ENCODE measurements at places on chromosomes 6 and 20.

DNA sequence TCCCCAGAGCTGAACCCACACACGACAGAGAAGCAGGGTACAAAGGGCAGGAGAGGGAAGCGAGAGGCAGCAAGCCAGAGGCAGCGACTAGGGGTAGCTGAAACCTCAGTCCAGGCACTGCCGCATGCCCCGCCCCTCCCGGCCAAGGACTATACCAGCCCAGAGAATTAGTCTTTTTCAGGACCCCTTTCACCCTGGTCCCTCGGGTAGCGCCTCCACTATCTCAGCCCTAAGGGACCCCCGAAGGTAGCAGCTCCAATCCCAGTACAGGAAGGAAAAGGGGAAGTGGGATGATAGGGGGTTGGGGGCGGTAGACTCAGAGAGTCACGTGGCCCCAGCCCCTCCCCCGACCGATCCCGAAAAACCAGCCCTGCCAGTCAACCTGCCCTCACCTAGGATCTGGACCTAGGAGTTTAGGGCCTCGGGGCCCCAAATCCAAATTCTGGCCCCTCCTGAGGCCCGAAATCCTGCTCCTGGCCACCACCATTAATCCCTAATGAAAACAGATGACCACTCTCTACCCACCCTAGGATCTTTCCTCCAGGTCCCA, 1.3 kb downstream of the RGL2 start:
- no peak for DNase-seq

- no peak for DNase-seq
These were observed 1.9 kb downstream of the ABRACL start for GRCh38 chr6:139030228-139030963.

GRCh38 chr6:153852481-153852880, 186.6 kb upstream of the OPRM1 start:
- no peak for DNase-seq

DNA sequence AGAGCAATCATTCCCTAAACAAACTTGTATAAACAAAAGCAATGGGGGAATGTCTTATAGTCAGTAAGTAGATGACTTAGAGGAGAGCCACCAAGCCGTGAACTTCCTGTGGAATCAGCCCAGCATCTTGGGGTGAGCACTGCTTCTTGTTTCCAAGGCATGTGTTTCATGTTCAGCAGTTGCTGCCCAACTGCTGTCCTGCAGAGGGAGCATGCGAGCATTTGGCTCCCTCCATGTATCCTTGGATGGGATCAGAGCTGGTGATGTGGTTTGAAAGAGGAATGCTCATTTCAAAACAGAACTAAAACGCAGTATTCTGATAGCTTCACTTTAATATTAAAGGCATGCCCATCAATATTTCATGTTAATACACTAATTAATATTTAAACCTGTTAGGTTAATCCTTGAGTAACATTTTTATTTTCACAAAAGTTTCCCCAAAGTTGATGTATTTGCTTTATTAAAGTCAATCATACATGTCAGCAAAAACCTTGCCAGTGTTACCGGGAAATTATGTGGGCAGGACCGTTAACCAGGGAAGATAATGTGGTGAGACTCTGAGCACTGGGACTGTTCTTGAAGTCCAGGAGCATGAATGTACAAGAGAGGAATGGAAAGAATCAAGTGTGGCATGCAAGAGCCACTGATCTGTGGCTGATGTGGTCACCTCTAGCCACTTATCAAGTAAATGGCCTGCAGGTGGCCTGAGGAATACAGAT, 172.1 kb upstream of the GGTLC1 start:
- DNase-seq: no peak

GRCh38 chr6:166014966-166015365, 152.7 kb downstream of the TBXT start:
- DNase-seq: no peak

GRCh38 chr6:7201732-7202541, 94.2 kb downstream of the RREB1 start:
- no peak for DNase-seq

DNA sequence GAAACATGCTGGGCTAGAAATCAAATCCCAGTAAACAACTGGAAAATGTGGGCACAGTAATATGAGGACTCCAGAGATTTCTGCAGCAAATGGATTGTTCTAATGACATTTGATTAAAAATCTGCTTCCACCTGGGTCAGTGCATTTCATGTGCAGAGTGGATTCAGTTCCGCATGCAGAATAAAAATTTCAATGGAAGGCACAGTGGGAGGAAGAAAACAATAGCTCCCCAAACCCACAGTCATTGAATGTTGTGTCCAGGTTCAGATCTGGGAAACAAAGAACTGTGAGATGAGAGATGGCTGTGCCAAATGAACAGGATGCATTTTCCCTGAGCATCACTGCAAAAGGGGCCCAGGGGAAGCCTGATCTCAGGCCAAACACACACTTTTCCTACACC, 403.1 kb downstream of the BTBD9 start:
- DNase-seq: no peak

DNA sequence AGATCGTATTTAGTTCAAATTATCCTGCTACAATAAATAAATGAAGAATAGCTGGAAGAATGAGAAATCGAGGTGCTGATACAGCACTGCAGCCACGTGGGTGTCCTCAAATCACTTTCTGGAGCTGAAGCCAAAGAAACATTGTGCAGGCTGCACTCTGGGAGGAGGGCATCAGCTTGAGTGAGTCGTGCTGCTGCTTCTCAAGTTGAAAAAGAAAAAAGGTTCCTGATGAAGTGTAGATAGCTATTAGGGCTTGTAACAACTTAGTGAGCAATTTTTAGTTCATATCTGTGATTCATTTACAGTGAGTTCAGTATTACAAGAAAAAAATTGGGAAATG, 40.5 kb downstream of the DSE start:
- no peak for DNase-seq

- no peak for DNase-seq
These were observed 46.9 kb upstream of the SMIM29 start for GRCh38 chr6:34295721-34296120.

GRCh38 chr6:154736618-154737259, 3.5 kb downstream of the SCAF8 start:
- no peak for DNase-seq

- no peak for DNase-seq
These were observed 104.9 kb upstream of the TFAP2D start for GRCh38 chr6:50608421-50608820.

Data from activated CD8-positive, alpha-beta memory T cell treated with anti-CD3 and anti-CD28 coated beads for 4 hours (primary cell).